ENCODE measurements at places on chromosomes 7 and 10.

- no peak for DNase-seq
Observed at GRCh38 chr7:27462575-27463270, 200.0 kb downstream of the HIBADH start.

- DNase-seq = peak; percentile 58
Observed at GRCh38 chr7:37201003-37201875, 247.4 kb downstream of the ELMO1 start.

GRCh38 chr10:72229261-72230251 is 13.5 kb upstream of the ASCC1 start:
- no peak for DNase-seq

DNA sequence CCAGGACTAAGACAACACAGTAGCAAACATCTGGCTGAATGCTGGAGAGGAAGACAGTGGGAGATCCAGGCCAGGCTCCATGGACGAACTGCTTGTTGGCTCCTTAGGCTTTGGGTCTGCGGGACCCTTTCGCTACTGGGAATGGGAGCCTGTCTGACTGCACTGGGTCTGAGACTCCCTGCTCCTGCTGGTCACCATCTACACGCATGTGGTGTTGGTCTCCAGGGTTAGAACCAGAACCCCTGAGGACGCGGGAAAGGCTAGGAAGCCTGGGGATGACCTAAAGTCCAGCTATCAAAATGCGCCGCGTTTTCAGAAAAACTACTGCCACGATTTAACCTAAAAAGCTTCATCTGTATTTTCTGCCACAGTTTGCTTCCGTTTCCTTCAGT is 817 bp upstream of the DNAJB6 start:
- no peak for DNase-seq
